ENCODE measurements at places on chromosomes 11 and 22. TPM values are rescaled to one million over a fixed set of nuclear protein-coding genes. Genes with fewer than 3 reads are reported as not detected.

The MYO7A gene
- 11.4 TPM for total RNA-seq

The MGAT3 gene
- 1.1 TPM for total RNA-seq

The EFCAB6 gene
- 1.8 TPM for total RNA-seq

The SF1 gene
- total RNA-seq = 185 TPM

The REXO2 gene
- total RNA-seq = 238 TPM

The RBMXL2 gene
- not detected for total RNA-seq

DNA sequence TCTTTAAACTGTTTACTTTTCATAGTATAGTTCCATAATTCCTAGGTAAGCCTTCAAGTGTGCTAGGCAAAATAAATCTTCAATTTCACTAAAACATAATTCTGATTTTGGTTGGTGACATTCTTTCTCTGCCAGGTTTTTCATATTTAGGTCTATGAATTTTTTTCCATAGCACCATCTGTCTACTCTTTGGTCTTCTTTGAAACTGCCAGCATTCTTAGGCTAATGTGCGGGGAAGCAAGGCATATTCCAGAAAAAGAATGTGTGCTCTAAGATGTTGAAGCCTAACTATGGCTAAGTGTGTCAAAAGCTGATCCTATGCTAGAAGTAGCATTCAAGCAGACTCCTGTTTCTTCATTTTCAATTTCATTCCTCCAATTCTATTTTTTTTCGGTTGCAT, 213.9 kb upstream of the C11orf87 start:
- DNase-seq = no peak

- no peak for DNase-seq
Measured at GRCh38 chr11:114286229-114286628, 10.0 kb upstream of the NNMT start.

DNA sequence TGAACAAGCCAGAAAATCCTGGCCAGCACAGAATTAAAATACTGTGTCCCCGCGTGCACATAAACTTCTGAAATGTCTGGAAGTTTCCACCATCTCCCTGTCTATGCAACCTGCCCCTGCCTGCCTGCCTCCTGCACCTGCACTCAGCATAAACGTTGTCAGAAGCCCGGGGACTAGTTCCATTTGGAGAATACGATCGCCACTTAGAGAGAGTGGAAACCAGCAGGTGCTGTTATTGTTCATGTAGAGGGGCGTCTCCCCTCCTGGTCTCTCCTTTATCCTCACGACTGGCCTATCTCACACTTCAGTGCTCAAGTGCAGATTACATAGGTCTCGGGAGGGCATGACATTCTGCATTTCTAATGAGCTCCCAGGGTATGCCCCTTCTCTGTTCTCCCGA, 35.6 kb downstream of the MPPED1 start:
- no peak for DNase-seq

- no peak for DNase-seq
Measured at GRCh38 chr22:30029512-30029911, 50.8 kb upstream of the HORMAD2 start.

GRCh38 chr11:44957040-44957515, 6.4 kb upstream of the TP53I11 start:
- no peak for DNase-seq

DNA sequence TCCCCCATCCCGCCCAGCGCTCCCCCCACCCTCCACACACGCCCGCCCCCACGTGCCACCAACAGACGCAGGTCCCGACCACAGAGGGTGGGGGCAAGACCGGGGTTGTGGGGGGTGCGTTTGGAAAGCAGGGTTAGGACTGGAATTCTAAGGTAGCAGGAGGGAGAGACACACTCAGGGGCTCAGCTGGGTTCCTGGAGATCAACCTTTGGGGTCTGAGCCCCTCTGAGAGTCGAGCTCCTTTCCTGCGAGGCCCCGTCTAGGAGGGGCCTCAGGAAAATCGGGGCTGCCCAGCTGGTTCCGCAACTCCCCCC, 429 bp downstream of the PGGHG start:
- peak; percentile 67 for DNase-seq

GRCh38 chr11:128579798-128580504, 7.4 kb downstream of the ETS1 start:
- no peak for DNase-seq

GRCh38 chr22:32044477-32044876, 1.4 kb downstream of the SLC5A1 start:
- no peak for DNase-seq

- no peak for DNase-seq
Measured at GRCh38 chr22:45477366-45478107, 25.1 kb upstream of the FBLN1 start.

GRCh38 chr22:17964643-17965042, 59.7 kb downstream of the MICAL3 start:
- no peak for DNase-seq

DNA sequence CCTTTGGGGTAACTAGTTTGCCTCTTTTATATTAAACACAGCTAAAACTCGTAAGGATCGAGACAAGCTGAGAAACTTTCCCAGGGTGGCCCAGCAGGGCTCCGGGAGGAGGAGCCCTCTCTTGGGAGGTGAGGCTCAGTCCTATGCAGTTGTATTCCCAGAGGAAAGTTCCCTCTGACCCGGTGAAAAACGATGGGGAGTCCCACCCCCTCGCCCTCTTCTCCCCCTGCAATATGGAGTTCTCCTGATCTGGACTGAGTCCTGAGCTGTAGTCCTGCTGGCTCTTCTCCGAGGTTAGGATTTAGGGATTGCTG, 1.3 kb downstream of the NTM start:
- no peak for DNase-seq

DNA sequence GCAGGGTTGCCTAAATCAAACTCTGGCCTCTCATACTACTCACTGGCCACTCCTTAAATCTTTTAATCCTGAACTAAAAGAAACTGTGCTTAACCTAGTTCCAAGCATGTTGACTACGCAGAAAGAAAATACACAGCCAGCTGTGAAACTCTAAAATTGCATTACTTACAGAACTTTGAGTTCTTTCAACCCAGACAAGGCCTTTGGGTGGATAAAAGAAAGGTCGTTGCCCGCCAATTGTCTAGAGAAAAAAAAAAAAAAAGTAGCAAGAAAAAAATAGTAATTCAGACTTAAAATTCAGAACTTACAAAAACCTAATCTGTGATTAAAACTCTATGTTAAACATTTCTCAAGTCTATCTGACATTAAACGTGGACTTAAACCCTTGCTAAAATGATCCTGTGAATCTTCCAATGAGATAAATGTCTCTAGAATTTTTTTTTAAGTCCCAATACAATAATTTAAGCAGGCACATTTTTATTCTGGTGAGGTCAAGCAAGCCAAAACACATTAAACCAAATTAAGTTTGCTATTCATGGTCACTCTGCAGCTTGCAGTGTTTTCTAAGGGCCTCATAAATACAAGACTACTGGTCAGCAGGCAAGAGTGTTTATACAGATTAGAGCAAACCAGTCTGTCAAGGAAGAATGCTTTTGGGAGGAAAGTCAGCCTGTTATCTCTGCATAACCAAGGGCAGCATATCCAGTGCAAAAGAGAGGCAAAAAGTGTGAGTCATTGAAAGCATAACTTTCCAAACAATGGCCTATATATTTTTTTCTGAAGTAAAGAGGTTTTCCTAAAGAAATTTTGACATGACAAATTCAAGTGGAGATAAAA, 29.5 kb upstream of the CCDC34 start:
- DNase-seq = no peak

Measured in sigmoid colon (tissue), 7 donors.